GDM1 (cell line): ENCODE measurements at places on chromosomes 12 and 14.

GRCh38 chr14:65850429-65851135, 438.1 kb downstream of the FUT8 start:
- DNase-seq: no peak

GRCh38 chr12:65232476-65233077, 45.9 kb upstream of the MSRB3 start:
- DNase-seq: no peak

- peak; percentile 15 for DNase-seq
These were observed 1.5 kb downstream of the CALM1 start for GRCh38 chr14:90398315-90398839.

- peak; percentile 64 for DNase-seq
These were observed 464.0 kb downstream of the RAD51B start for GRCh38 chr14:68283378-68284123.

- no peak for DNase-seq
These were observed 8.1 kb upstream of the CMAS start for GRCh38 chr12:22037947-22038346.

GRCh38 chr14:85572845-85573244, 42.9 kb downstream of the FLRT2 start:
- DNase-seq: no peak

DNA sequence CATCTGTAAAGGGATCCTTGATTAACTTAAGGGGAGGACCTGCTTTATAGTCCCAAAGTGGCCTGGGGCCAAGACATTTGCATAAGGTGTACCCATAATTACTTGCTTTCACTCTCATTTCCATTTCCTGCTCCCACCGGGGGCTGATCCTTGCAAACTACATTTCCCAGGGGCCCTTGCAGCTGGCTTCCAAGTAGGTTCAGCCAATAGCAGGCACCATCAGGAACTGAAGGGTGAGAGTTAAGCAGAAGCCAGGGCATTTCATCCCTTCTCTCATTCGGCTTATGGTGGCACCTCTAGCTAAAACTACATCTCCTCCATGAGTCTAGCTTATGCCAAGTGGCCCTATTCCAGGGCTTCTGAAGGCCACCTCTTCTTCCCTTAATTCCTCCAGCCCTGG, 88.8 kb downstream of the CCDC60 start:
- no peak for DNase-seq

- DNase-seq: no peak
These were observed 27.3 kb downstream of the PPM1A start for GRCh38 chr14:60276347-60276746.

GRCh38 chr14:99250636-99251208, 21.3 kb downstream of the BCL11B start:
- no peak for DNase-seq

DNA sequence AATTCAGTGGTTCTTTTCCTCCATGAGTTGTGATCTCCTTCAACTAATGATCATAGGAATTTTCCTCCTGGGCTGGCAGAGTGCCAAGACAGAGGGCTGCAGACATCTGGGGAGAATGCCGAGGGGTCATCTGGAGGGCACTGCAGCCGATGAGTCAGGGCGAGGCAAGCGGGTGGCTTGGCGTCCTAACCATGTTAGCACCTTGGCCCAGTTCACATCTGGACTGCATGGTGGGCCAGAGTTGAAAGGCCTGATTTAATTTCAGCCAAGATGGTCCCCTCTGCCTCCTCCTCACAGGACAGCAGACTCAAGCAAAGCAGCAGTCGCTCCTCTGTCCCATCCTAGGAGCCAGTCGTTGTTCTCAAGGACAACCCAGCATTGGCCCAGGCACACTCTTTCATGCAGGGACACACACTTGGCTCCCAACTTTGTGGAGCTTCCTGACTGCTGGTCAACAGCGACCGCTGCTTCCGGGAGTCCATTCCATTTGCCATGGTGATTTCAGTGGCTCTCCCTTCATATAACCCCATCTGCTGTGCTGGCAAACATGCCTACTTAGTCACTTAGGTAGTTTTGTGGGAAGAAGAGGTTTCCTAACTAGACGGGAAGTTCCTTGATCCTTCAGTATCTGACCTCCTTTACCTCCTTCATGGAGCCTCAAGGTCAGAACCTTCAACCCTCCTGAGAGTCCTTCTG, 161.8 kb downstream of the TTC8 start:
- DNase-seq: no peak

DNA sequence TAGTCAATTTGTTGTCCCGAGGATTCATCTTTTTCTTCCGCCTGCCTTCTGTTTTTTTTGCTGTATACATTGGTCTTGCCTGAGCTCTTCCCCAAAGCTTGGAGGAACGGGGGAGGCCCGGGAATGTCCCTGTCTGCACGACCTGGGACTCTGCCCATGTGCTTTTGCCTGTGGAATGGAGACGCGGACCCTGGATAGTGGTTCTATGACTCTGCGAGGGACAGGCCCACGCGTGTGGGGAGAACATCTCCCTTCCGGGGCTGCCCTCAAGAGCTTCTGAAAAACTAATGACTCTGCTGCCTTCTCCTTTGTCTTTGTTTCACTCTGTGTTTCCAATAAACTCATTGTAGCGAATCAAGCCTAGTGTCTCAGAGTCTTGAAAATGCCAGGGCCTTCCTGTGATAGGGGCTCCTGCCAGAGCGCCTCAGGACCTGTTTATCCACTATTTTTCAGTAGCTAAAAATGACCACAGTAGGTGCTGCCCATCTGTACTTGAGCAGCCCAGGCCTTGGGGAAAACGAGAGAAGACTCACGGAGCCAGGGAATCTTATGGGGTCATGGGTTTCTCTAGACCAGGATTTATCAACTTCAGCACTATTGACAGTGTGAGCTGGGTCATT, 12.3 kb downstream of the KRT83 start:
- DNase-seq: no peak

DNA sequence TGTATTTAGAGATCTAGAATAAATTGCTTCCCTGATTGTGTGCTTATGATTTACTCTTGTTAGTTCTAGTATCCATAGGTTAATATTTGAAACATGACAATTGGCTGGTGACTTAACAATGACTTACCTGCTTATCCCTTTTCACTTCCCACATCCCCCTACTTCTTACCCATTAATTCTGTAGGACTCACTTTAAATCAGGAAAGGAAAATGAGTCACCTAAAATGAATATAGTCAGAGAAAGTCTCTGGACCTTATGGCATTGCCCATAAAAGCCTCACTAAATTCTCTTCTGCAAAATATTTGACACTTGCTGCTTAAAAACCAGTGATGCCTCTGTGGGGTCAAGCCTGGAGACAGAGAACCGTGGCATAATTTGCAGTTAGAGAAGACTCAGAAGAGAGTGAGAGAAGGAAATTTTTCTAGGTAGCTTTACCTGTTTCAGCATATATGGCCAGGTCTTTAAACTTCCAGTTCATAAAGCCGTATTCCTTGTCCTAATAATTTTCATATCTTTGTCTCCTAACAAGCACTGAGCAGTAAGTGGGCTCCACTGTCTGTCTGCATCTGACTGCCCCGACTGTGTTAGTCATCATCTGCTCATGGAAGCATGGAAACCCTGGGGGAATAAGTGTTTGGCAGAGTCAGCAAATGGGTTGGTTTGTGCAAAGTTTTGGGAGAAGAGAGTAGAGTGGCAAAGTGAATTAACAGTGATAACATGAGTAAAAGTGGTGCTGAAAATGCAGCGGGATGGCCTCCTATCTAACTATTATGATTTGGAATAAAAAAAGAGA, 294.4 kb downstream of the AKAP6 start:
- DNase-seq: no peak

- no peak for DNase-seq
These were observed 74.8 kb upstream of the FOXN3 start for GRCh38 chr14:89491711-89492381.

DNA sequence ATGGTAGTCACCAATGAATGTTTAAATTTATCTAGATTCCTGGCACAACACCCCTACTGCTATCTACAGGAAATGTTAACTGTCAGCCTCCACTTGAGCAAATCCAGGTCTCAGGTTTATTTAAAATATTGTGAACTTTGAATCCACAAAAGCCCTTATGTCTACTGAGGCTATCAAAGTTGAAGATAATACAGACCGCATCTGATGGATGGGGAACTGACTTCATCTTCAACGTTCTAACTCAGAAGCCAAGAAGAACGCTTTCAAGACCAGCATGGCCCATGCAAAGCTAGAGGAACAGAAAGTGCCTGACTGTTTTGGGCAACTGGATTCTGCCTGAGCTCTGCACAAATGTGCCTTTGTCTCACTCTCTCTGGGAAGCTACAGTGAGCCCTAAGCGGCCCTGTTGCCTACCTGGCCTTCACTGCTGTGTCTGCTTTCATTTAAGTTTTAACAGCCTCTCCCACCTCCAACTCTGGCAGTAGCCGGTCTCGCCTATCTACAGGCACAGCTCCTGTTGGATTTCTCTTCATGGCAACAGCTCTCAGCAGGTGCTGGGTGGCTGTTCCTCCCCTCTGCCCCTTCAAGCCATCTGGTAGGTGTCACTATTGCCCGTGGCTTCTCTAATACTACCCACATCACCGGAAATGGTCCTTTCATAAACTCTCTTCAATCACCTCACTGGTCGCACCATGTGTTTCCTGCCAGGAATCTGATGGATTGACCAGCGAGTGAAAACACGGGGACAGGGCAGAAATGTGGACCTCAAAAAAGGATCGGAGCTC, 112.1 kb upstream of the OVCH1 start:
- DNase-seq: no peak

DNA sequence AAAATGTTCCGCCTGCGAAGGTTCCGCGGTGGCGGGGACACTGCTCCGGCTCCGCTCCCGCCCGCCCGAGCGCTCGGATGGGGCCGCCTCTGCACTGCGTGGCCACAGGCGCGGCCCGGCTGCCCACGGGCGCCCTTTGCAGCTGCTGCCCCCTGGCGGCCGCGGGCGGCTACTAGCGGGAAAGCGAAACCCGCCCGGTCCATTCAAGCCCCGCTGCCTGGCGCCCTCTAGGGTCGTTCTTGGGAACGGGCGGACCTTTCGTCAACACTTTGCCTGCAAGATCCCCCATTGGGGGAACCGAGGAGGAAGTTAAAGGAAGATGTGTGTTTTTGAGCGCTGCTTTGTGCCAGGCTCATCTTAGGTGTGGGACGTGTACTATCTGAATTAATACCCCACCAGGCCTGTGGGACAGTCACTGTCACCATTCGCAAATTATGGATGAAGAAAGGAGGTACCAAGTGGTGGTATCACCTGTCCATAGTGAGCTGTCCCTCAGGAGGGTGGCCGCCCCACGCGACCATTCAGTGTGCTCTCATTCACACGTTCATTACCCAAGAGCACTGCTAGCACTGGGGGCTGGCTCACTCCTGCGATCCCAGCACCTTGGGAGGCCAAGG, 19.4 kb downstream of the GPR132 start:
- DNase-seq: peak; percentile 85

DNA sequence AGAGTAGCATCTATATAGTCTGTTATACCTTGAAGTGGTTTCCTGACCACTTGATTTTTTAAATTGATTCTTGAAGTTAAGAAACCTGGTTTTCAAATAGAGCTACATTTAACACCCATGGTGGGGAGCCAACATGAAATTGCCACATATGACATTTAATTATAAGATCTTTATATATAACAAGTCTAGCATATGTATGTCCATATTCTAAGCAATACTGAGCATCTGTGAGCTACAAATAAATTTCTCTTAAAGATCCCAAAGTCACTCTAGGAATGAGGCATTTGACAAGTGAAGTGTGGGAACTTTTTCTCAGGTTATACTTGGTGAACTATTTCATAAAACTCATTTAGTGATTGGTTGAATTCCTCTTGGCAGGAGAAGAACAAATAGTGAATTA, 132.5 kb downstream of the RPL10L start:
- DNase-seq: no peak

DNA sequence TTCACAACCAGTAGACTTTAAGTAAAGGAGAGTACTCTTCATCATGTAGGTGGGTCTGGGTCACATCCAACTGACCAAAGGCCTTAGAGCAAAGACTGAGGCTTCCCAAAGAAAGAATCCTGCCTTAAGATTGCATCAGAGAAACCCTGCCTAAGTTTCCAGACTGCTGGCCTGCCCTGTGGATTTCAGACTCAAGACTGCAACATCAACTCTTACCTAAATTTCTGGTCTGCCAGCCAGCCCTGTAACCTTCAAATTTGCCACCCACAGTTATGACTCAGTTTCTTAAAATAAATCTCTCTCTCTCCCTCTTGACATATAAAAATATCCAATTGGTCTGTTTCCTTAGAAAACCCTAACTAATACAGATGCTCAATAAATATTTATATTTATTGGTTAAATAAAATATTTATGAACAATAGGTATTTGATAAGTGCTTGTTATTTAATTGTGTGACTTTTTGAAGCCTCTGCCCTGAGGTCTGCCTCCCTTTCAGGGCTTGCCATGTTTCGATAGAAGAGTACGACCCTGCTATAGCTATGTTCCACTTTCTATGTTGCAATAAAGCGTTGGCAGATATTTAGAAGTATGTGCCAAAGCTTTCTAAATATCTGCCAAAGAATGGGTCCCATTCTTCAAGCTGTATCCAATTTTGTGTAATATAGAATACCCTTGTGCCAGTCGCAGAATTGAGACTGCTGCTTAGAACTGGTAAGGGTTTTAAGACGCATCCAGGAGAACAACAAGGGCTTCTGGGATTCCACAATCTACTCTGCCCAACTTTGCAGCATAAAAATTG, 65.7 kb downstream of the TMEM30B start:
- DNase-seq: no peak

DNA sequence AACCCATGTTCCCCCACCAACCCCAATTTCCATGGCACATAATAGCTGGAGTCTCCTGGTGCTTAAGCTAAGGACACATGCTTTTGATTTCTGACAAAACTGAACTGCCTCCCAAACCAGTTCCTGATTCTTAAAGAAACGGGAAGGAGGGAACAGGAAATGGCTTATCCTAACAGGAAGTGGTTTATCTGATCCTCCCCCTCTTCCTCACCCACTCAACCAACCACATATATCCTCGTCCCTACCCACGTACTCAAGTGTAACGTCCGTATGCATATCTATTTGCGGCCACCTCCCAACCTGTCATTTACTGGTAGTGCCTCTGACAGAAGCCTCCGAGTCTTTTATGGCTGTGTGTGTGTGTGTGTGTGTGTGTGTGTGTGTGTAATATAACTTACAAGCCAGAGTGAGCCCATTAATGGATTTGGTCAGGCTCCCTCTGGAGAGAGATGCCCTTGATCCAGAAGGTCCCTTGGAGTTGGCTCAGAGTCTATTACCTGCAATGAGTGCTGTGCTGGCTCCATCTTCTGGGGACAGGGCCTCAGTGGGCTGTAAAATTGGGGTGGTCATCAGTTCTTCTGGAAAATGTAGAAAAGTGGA, 7.7 kb downstream of the DAZAP2 start:
- DNase-seq: peak; percentile 91

- DNase-seq: no peak
These were observed 180.2 kb downstream of the CACNA1C start for GRCh38 chr12:2233034-2233433.

GRCh38 chr14:51845811-51846210, 14.6 kb upstream of the GNG2 start:
- DNase-seq: no peak

DNA sequence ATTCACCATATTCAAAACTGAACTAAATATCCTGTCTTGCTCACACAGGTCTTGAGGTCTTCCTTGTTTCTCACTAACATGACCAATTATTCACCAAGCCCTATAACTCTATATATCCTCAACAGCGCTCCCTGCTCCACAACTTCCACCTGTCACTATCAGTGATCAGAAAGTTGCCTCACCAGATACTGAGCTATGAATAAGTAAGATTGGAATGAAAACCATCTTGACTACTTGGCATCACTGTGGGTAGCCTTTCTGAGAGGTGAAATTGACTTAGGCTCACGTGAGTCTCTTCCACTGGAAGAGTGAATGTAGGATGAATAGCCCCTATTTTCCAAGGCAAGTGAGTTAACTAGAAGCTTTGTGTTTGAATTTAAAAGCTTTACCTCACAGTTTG, 167.1 kb downstream of the PIK3C2G start:
- no peak for DNase-seq
